Activated effector memory CD4-positive, alpha-beta T cell treated with anti-CD3 and anti-CD28 coated beads, Interleukin-2, amount 50 U/mL, for 16 hours (primary cell): ENCODE measurements at places on chromosomes 2 and 18.

DNA sequence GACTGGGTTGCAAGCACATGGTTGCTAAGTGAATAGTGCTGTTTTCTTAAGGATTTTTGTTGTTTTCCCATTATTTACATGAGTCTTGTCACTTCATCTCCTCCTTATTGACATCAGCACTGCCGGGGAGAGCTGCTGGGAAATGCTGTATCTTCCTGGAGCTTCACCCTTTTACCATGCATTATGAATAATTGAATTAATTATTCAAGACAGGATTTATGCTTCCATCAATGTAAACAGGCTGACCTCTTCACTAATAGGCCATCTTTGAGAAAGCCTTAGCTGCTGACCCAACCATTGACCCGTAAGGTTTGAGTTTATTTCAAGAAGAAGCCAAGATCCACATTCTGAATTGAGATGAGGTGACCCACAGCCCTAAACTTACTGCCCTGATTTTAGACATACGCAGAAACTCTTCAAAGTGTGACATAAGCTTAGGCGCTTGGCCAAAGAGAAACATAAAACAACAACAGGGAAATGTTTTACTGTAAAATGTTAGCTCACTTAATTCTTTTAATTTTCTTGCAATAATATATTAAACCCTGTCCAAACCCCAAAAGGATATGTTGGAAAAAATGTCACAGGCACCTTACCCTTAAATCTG lies 365.5 kb upstream of the SYT4 start:
- no peak for DNase-seq

DNA sequence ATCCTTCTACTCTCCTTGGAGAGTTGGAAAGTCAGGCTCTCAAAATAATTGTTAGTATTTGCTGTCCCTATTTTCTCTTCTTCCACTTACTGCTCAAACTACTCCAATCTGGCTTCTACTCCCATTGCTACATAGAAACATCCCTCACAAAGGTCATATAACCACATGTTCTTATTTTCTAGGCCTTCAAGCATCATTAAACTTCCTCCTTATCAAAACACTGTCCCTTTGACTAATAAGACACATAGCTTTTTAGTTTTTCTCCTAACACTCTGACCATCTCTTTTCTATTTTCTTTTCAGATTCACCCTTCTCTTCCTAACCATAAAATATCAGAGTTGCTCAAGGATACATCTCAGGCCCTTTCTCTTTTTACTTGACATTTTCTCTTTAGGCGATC lies 148.3 kb downstream of the MBD2 start:
- DNase-seq = no peak

GRCh38 chr2:237097326-237097910 lies 11.7 kb downstream of the COPS8 start:
- no peak for DNase-seq

DNA sequence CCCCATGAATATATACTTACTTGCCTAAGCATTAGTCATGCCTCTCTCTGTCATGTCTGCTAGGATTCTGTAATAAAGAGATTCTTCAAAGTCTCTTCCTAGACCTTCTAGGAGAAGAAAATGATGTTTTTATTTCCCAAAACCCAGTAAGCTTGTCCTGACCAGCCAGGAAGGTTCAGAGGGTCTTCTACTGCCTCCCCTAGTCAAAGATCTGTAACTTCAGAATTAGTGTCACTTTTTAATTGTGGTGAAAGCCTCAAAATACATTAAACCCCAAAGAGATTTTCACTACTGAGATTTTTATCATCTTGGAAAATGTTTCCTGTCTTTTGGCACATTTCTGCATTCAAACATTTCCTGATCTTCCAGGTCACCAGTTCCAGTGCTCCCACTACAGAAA lies 232.9 kb upstream of the STK17B start:
- no peak for DNase-seq

DNA sequence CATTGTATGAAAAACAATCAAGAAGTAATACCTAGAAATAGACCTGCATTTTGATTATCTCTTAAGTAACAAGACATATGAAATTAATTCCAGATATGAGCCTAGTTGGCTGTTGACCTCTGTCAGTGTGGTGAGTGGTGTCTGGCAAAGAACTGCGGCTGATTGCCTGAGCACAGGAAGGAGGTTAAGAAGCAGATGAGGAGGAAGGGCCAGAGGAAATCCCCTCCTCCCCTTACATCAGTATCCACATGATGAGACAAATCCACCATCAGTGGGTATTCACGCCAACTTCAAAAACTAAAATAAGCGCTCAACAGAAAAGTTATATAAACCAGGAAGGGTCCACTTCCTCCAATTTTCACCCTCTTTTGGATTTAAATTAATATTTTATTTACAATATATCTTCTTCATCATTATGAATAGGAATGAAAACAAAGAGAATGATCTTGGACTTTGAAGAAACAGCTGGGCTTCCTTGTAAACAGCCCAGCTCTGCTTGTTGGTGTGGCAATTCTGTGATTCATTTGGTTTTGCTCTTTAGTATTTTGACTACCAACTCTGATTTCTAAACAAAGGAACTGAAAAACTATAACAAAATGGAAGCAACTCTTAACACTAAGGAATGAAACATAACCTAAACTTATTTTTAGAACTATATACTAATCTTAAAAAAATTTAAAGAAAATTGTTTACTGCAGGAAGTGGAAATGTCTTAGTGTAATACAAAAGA lies 27.3 kb downstream of the RFTN2 start:
- DNase-seq = no peak

GRCh38 chr2:75134860-75135259 lies 64.5 kb downstream of the TACR1 start:
- no peak for DNase-seq

GRCh38 chr2:232628466-232629128 lies 4.8 kb upstream of the EFHD1 start:
- no peak for DNase-seq

DNA sequence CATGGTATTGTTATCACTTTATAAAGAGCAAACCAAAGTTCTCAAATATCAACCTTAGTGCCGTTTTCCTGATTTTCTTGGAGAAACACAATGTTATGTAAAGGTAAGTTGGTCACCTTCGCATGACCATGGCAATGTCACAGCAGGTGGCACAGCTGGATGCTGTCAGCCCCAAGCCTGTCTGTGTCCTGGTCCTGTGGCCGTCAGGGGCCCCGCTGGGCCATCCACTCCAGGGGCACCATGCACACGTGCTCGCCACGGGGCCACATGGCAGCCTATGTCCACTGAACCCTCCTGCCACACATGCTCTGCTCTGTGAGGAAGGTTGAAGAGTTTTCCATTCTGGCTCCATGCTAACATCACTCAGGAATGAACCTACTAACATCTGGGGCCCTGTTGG lies 85.9 kb downstream of the EIPR1 start:
- no peak for DNase-seq

DNA sequence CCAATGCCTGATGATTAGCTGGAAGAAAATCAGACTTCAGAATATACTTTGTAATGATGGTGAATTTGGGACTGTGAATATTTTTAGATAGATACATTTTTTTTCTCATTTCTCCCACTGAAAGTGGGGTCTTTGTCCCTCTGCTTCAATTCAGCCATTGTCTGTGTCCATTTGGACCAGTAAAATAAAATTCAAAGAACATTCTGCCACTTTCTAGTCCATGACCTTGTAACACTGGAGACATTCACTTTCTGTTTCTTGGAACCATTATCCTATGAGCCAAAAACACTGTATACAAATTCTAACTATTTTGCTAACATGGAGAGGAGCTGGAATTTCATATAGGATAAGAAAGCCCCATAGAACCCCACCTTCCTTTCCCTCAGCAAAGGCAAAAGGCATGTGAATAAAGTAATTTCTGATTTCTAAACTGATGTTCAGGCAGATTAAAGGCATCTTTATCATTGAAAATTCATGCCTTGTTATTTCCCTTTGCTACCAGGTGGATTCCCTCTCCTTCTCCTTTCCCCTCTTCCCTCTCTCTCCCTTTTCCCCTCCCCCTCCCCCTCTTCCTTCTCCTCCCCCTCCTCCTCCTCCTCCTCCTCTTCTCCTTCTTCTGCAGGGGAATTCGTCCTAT lies 2010.4 kb upstream of the LRRTM1 start:
- DNase-seq = no peak

GRCh38 chr18:37778417-37779165 lies 213.0 kb upstream of the CELF4 start:
- DNase-seq = no peak

DNA sequence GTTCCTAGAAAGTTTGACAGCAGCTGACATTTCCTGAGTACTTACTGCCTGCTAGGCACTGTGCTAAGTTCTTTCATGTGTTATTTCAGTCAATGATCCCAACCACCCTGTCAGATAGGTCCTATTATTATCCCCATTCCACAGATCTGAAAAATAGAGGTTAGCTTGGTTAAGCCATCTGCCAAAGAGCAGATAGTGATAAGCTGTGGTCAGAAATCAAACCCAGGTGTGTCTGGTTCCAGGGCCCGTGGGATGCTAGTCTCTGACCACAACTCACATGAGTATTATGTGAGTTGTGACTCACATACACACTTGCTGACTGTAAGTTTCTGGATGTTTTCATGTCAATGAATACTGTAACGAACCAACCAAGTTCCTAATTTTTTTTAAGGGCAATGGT lies 132.0 kb upstream of the APCDD1 start:
- DNase-seq = no peak

GRCh38 chr2:84132370-84132769 lies 326.7 kb downstream of the SUCLG1 start:
- DNase-seq = no peak

- no peak for DNase-seq
Observed at GRCh38 chr2:186201371-186201770, 284.7 kb upstream of the ZC3H15 start.

GRCh38 chr2:205878999-205879762 lies 196.9 kb downstream of the NRP2 start:
- DNase-seq = no peak

- no peak for DNase-seq
Observed at GRCh38 chr2:217588266-217588665, 414.5 kb downstream of the TNS1 start.

DNA sequence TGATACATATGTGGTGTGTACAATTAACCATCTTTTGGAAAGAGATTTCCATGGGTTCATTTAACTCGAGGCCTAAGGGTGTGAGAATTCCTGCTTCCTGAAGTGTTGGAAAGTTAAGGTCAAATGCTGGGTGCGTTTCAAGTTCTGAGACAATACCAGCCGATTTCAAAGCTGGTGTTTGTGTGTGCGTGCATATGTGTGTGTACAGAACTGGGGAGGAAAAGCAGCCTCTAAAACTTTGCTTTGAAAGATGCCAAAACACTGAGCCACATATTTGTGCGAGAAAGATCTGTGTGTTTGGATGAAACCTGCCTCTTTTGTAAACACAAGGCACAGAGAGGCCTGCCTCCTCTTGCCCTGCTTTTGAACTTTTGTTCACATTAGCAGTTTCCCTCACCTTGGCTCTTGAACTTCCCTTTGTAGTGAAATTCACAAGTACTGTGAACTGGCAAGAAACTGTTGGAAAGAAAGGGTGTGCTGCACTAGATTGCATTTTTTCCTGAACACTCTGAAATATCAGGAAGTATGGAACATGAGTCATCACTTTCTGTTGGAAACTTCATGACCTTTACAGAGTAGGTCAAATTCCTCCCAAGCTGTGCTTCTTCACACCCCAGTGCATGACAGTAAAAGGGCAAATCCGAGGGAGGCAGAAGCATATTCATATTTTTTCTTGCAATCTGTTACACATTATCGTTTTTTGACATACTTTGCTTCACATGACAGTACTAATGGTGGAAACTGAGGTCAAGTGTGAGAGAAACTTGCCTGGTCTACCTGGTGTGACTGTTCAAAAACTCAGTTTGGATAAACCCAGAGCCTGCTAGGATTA lies 20.0 kb upstream of the CAVIN2 start:
- no peak for DNase-seq

- DNase-seq = no peak
Observed at GRCh38 chr2:62467475-62468321, 38.3 kb downstream of the TMEM17 start.

DNA sequence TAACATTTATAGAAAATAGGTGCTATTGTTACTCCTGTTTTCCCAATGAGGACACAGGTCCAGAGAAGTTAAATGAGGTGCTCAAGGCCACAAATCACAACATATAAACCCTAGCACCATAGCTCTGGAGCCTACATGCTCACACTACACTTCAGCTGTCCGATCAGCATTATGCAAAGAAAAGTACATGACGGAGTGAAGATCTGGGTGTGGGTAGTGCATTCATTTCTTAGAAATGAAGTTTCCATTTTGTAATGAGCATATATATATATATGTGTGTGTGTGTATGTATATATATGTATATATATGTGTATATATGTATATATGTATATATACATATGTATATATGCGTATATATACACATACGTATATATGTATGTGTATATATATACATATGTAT lies 30.2 kb upstream of the MRPL19 start:
- DNase-seq = no peak

GRCh38 chr2:205699515-205700289 lies 17.4 kb downstream of the NRP2 start:
- no peak for DNase-seq

DNA sequence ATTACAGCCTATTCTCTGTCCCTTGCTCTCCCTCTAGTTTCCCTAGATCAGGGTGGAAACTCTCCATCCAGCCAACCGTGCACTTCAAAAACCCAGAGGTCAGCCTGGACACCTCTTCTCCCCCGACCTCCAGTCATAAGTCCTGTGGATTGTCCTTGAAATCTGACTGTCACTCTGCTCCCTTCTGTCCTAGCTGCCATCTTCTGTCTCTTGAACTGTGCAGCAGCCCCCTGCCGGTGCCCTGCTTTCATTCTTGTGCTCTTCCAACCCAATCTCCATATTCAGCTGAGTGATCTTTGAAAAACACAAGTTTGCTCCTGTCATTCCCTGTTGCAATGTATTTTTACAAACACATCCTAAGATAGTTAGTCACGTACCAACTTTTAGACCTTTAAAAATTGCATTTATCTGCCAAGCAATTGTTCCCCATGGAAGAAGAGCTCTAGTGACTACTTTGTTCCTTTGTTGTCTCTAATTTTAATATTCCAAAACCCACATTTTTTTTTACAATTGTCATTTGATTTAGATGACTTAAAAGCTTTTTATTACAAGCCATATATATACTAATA lies 254.3 kb downstream of the CAMKMT start:
- no peak for DNase-seq

- DNase-seq = no peak
Observed at GRCh38 chr2:13876491-13877037, 756.0 kb upstream of the LRATD1 start.

GRCh38 chr2:4914551-4914950 lies 777.6 kb upstream of the SOX11 start:
- DNase-seq = no peak

- DNase-seq = no peak
Observed at GRCh38 chr2:20333738-20334137, 16.9 kb downstream of the PUM2 start.

- DNase-seq = no peak
Observed at GRCh38 chr2:20649576-20649975, 1.3 kb downstream of the HS1BP3 start.
